ENCODE measurements at places on chromosomes 12 and 14. TPM values are rescaled to one million over a fixed set of nuclear protein-coding genes. Genes with fewer than 3 reads are reported as not detected.

Gene CACNA2D4
- total RNA-seq: not detected

Gene GLT8D2
- 0.74 TPM for total RNA-seq

Gene HPD
- total RNA-seq: 1.1 TPM

Gene NUAK1
- 11.0 TPM for total RNA-seq

Gene GOLGA3
- 25.0 TPM for total RNA-seq

Gene FOXM1
- total RNA-seq: 97.8 TPM

Gene CCDC196
- total RNA-seq: not detected

Gene CALM1
- total RNA-seq: 326 TPM

Gene KLRB1
- total RNA-seq: not detected

Gene KRT6C
- not detected for total RNA-seq

Gene ACOT4
- total RNA-seq: 2.1 TPM

Gene PLEKHG7
- total RNA-seq: 0.10 TPM

Gene PTPRQ
- total RNA-seq: 0.02 TPM

Gene ETFBKMT
- total RNA-seq: 0.64 TPM

Gene NFE2
- total RNA-seq: 0.07 TPM

Gene DICER1
- 20.4 TPM for total RNA-seq

Gene CELA1
- total RNA-seq: not detected

Gene WNT5B
- 1.6 TPM for total RNA-seq

Gene PROX2
- total RNA-seq: not detected

Gene OR4N5
- total RNA-seq: not detected

Gene COX8C
- total RNA-seq: not detected

Gene FOXA1
- total RNA-seq: 10.6 TPM

Gene ADAMTS20
- not detected for total RNA-seq

Gene NDUFB1
- total RNA-seq: 345 TPM

Gene APOLD1
- 0.25 TPM for total RNA-seq

Gene IFI27
- total RNA-seq: 0.25 TPM

Gene KLRF1
- total RNA-seq: not detected

Gene VTI1B
- total RNA-seq: 88.1 TPM
